ENCODE measurements at places on chromosomes 1 and 21.

GRCh38 chr1:77348549-77348948 is 66.7 kb downstream of the AK5 start:
- DNase-seq: no peak

GRCh38 chr1:12528021-12528852 is 89.8 kb downstream of the DHRS3 start:
- DNase-seq: no peak

DNA sequence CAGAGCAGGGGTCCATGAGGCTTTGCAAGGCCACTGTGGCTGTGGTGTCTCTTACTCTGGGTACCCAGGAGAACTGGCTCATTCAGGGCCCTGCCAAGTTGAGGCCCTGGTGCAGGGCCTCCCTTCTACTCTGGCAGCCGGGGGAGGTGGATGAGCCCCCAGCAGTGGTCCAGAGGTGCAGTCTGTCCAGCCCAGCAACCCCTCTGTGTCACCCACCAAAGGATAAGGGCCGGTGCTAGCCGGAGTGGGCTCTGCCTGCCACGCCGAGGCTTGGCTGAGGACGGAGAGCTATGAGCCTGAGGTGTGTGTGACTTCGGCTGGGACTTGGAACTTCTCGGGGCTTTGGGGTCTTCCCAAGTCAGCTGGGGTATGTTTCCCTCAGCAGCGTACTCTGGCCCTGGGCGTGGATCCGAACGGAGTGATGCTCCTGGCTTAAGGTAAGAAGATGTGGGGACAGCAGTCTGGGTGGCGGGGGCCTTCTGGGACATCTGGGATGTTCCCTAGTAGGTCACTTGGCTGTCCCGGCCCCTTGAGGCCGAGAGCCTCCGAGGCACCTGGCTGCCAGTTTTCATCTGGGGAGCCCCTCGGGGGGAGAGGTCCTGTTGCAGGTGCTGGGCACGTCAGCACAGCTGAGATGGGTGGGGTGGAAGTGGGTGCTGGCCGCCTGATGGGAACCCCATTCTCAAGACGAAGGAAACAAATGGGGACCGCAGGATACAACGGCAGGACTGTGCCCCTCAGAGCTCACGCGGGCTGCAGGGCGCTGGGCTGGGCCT is 25.9 kb downstream of the RUNX3 start:
- DNase-seq: no peak

GRCh38 chr21:25506887-25507286 is 100.4 kb downstream of the MRPL39 start:
- DNase-seq: no peak

GRCh38 chr1:31310198-31310597 is 13.4 kb downstream of the ZCCHC17 start:
- no peak for DNase-seq

Measured in stimulated activated CD8-positive, alpha-beta memory T cell treated with anti-CD3 and anti-CD28 coated beads, Interleukin-12 subunit alpha, Interleukin-12 subunit beta, amount 100 ng/mL, for 4 hours (primary cell).